NCI-H1436 (cell line): ENCODE measurements at places on chromosomes 6 and 20.

GRCh38 chr6:87922196-87922946 is 125.3 kb upstream of the SPACA1 start:
- DNase-seq: no peak

DNA sequence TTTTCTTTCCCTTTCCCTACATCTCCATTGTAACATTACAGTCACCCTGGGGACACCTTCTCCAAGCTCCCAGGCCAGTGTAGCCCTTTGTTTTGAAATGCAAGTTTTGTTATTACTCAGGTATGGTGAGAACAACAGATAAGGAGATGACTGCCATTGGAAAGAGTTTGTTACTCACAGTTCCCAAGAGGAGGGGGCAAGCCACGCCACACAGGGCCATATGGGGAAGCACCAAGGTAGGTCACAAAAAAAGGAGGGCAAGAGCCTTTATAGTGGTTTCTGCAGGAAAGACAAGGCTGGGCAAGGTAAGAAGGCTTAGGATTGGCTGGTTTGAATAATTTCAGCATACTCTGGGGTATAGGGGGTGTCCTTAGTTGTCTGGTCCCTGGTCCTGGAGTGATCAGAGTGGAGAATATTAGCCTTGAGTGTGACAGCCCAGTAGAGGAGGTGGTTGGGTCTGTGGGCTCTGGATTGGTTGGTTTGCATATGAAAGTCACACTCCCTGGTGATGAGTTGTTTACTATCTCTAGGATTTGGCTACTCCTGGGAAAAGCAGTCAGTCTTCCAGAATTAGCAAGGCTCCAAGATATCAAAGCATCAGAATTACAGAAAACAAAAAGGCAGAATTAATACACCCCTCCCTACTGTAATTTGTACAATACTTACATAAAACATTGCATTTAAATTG is 33.1 kb upstream of the SMLR1 start:
- no peak for DNase-seq

- DNase-seq: no peak
Observed at GRCh38 chr20:58125726-58126125, 102.7 kb downstream of the ANKRD60 start.

DNA sequence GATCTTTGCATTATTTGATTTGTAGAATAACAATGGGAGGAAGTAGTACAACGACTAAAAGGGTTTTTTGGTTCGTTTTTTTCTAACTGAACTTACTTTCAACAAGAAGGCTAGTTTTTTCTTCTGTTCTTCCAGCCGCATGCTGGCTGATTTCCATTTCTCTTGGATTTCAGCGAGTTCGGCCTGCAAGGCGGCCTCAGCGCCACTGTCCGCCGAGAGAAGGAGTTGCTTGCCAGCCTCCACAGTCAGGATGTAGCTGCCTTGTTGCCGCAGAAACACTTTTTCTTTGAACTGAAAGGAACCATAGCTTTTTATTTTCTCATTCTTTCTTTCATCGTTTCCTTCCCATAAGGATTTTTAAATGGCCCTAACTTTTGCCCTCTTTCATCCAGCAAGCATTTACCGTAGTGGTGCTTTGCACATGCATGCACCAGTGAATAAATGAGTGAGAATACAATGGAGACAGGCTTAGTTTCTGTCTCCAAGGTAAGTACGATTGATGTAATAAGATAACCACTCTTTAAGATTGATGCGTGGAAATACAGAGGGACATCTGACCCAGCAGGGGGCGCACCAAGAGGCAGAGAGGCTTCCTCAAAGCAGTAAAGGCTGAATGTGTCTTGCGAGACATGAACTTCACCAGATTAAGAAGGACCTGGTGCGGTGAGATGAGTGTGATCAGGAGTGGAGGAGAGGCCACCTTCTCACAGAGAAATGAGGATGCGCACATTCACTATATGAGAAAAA is 398.8 kb downstream of the ESR1 start:
- no peak for DNase-seq
